ENCODE measurements at places on chromosomes 7 and 10. TPM values are rescaled to one million over a fixed set of nuclear protein-coding genes. Genes with fewer than 3 reads are reported as not detected.

Gene SPDYE1
- polyA plus RNA-seq = not detected

DNA sequence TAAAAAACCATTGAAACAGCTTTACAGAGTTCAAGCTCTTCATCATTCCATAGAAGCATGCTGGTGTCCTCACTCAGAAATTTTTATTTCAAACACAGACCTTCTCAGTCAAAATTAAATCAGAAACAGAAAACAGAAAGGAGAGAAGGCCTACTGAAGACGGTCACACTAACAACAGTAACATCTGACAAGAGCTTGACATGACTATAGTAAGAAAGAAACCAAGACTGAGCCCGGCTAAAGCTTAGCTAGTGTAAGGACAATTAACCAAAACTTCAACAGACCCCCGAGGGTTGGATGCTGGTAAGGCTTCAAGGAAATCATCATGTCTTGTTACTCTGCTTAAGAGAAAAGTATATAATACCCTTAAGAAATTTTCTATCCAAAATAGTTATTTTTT, 38.6 kb downstream of the MTPN start:
- no peak for DNase-seq

Gene RTKN2
- polyA plus RNA-seq = 3.7 TPM

GRCh38 chr7:152076940-152077933, 51.8 kb downstream of the GALNT11 start:
- no peak for DNase-seq

GRCh38 chr10:123943307-123943706, 51.7 kb upstream of the CPXM2 start:
- DNase-seq = no peak

- DNase-seq = no peak
Observed at GRCh38 chr10:23505797-23506465, 67.1 kb downstream of the OTUD1 start.

- DNase-seq = peak; percentile 23
Observed at GRCh38 chr7:14275356-14275755, 285.9 kb upstream of the ETV1 start.

- DNase-seq = peak; percentile 83
Observed at GRCh38 chr10:113454341-113455061, 98.4 kb upstream of the HABP2 start.

Data from lung (tissue), 17 donors.